Stimulated activated CD4-positive, alpha-beta T cell treated with anti-CD3 and anti-CD28 coated beads, Interleukin-15, amount 100 ng/mL, for 1 hour (primary cell): ENCODE measurements at places on chromosomes 4 and X.

GRCh38 chr4:74097631-74098426 lies 1.2 kb downstream of the CXCL2 start:
- no peak for DNase-seq

DNA sequence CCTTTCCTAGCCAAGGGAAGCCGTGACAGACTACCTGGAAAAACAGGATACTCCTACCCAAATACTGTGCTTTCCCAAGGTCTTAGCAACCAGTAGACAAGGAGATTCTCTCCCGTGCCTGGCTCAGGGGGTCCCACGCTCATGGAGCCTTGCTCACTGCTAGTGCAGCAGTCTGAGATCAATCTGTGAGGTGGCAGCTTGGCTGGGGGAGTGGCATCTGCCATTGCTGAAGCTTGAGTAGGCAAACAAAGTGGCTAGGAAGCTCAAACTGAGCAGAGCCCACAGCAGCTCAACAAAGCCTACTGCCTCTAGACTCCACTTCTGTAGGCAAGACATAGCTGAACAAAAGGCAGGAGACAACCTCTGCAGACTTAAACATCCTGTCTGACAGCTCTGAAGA lies 177.1 kb downstream of the PARM1 start:
- no peak for DNase-seq

- DNase-seq, result no peak
Observed at GRCh38 chr4:70392057-70392776, 5.5 kb upstream of the OPRPN start.

- no peak for DNase-seq
Observed at GRCh38 chr4:98771959-98772632, 113.7 kb upstream of the TSPAN5 start.

GRCh38 chrX:3697220-3697684 lies 16.2 kb downstream of the PRKX start:
- no peak for DNase-seq

- no peak for DNase-seq
Observed at GRCh38 chr4:103773691-103774231, 54.0 kb upstream of the TACR3 start.

GRCh38 chrX:115949900-115950822 lies 220.4 kb upstream of the AGTR2 start:
- DNase-seq, result no peak
